ENCODE measurements at places on chromosomes 4 and X. TPM values are rescaled to one million over a fixed set of nuclear protein-coding genes. Genes with fewer than 3 reads are reported as not detected.

DNA sequence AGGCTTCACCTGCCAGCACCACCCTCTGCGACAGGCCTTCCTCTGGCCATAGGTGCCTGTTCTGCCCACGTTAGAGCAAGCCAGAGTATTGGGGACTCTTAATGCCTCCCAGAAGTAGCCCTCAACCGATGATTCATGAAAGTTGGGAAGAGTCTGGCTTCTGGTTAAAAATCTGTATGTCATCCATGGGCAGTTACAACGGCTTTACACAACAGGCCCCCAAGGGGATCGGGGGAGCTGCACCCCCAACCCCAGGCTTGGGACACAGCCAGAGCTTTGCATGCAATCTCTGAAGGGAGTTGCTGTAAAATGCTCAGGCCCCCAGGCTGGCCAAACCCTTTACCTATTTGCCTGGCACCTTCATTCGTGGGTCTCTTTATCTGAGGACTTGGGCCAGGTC, 5.4 kb upstream of the CYTL1 start:
- DNase-seq, result no peak
- no peak overlapping the region for H3K27ac ChIP-seq
- no peak overlapping the region for H3K4me3 ChIP-seq
- no peaks in the 10 kb centered on the region for H3K27me3 ChIP-seq
- H3K36me3 ChIP-seq, result no peaks in the 10 kb centered on the region
- H3K4me1 ChIP-seq, result no peaks in the 10 kb centered on the region

DNA sequence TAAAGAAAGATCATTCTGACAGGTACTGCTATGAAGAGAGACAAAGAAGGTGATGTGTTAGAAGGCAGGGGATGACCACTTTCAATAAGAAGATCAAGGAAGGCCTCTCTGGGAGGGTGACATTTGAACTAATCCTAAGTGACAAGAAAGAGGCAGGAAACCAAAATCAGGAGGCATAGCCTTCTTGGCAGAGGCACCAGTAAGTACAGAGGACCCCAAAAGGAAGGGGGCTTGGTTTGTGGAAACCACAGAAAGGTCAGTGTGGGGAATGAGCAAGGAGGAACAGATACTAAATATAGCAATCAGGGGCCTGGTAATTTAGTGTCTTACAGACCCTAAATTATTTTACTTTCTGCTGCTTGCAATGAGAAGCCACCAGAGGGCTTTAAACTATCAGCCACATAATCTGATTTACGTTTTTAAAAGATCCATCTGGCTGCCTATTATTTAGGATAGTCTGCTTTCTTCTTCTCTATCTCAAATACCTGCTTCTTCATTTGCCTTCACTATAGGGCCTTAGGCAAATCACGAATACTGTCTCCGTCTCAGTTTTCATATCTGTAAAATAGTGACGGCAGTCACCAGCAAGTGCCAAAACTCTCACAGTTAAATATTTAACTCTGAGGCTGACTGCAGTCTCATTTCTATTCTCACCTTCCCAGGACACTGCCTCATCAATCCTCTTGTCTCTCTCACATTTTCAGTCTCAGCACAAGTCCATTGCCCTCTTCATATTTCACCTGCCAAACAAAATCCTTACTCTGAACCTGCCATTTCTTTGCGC, 16.7 kb downstream of the NR3C2 start:
- H3K4me3 ChIP-seq, result no peak overlapping the region
- no peaks in the 10 kb centered on the region for H3K27me3 ChIP-seq
- H3K27ac ChIP-seq, result no peak overlapping the region
- no peaks in the 10 kb centered on the region for H3K36me3 ChIP-seq
- no peaks in the 10 kb centered on the region for H3K4me1 ChIP-seq

GRCh38 chr4:76499461-76499860, 64.4 kb downstream of the SHROOM3 start:
- no peaks in the 10 kb centered on the region for H3K4me1 ChIP-seq
- no peak overlapping the region for H3K4me3 ChIP-seq

DNA sequence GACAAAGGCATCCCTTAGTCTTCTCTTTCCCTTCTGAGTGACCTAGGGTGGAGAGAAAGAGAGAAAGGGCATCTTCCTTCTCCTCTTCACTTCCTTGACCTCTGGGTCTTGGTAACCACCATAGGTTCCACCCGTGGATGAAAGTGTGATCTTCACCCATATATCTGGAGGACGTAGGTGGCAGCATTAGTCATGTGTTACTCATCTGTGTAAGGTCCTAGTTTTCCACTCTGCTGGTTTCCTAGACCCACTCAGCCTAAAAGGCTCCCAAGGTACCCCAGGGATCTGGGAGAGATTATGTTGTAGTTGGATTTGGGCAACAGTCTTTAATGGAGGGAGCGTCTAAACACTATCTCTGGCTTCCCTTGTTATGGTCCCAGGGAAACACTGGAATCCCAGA, 45.5 kb upstream of the RAB9B start:
- H3K27ac ChIP-seq, result no peak overlapping the region
- H3K27me3 ChIP-seq, result no peaks in the 10 kb centered on the region
- DNase-seq, result no peak
- no peaks in the 10 kb centered on the region for H3K4me1 ChIP-seq
- no peak overlapping the region for H3K4me3 ChIP-seq

DNA sequence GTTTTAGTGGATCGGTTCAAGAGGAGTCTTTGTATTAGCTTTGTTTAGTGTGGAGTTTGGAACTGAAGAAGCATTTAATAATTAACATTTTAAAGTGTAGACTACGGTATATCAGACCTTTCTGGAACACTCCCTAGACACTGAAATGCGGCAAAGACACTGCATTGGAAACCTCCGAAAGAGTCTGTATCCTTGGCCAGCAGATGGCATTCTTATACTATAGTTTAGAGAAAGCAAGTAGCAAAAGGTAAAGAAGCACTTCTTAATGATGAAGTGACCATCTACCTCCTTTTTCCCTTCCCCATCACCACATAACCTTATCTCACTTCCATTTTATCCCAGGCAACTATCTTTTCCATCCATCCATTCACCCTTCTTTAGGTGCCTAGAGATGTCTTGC, 7.6 kb downstream of the FABP2 start:
- H3K4me3 ChIP-seq, result no peak overlapping the region
- no peaks in the 10 kb centered on the region for H3K4me1 ChIP-seq
- H3K36me3 ChIP-seq, result no peaks in the 10 kb centered on the region
- no peak overlapping the region for H3K27ac ChIP-seq
- H3K27me3 ChIP-seq, result no peaks in the 10 kb centered on the region

DNA sequence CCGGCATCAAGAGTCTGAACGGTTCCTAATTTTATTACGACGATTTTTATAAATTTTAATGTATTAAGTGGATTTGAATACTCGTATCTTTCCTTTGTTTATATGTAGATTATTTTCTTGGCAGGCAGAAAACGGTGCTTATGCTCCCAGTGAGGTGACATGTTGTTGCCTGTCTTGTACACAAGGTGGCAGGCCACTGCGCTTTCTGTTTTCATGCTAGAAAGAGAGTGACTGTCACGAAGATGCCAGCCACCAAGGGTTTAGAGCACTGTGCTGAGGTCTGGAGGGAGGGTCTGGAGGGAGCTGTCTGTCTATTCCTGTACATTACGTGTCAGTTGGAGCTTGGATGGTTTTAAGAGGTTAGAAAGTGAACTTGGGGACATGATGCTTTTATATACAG, 87.7 kb downstream of the SHROOM2 start:
- H3K36me3 ChIP-seq, result no peaks in the 10 kb centered on the region
- DNase-seq, result no peak
- H3K27me3 ChIP-seq, result no peaks in the 10 kb centered on the region
- H3K27ac ChIP-seq, result no peak overlapping the region
- no peaks in the 10 kb centered on the region for H3K4me1 ChIP-seq

- no peak for DNase-seq
- H3K36me3 ChIP-seq, result no peaks in the 10 kb centered on the region
- no peak overlapping the region for H3K27ac ChIP-seq
- H3K4me1 ChIP-seq, result no peaks in the 10 kb centered on the region
- H3K4me3 ChIP-seq, result no peak overlapping the region
These were observed 126.9 kb downstream of the FAM53A start for GRCh38 chr4:1557221-1557597.

DNA sequence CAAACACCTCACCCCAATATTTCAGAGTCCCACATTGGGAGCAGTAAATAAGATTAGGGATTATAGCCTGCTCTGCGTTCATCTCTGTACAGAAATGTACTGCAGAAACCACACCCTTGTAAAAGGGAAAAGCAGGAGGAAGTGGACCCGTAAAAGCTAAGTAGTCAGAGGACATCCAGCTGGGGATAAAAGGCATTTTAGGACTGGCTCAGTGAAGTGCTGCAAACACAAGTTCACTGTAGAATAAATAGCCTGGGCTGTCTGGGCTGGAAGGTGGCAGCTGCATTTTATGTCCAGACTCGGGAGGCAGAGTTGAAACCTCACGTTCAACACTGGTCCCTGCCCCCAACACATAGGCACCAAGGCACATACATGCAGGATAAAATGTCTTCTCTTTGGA, 178.7 kb upstream of the FAT1 start:
- H3K4me3 ChIP-seq, result no peak overlapping the region
- H3K27me3 ChIP-seq, result no peaks in the 10 kb centered on the region
- H3K27ac ChIP-seq, result no peak overlapping the region
- H3K4me1 ChIP-seq, result no peaks in the 10 kb centered on the region

GRCh38 chr4:52126966-52127365, 75.9 kb downstream of the SPATA18 start:
- H3K27me3 ChIP-seq, result no peaks in the 10 kb centered on the region
- DNase-seq, result no peak
- no peak overlapping the region for H3K27ac ChIP-seq
- H3K4me3 ChIP-seq, result no peak overlapping the region

GRCh38 chr4:165096776-165097175, 15.9 kb downstream of the TMEM192 start:
- no peaks in the 10 kb centered on the region for H3K36me3 ChIP-seq
- no peak for DNase-seq
- H3K4me1 ChIP-seq, result no peaks in the 10 kb centered on the region
- no peak overlapping the region for H3K4me3 ChIP-seq
- no peak overlapping the region for H3K27ac ChIP-seq

DNA sequence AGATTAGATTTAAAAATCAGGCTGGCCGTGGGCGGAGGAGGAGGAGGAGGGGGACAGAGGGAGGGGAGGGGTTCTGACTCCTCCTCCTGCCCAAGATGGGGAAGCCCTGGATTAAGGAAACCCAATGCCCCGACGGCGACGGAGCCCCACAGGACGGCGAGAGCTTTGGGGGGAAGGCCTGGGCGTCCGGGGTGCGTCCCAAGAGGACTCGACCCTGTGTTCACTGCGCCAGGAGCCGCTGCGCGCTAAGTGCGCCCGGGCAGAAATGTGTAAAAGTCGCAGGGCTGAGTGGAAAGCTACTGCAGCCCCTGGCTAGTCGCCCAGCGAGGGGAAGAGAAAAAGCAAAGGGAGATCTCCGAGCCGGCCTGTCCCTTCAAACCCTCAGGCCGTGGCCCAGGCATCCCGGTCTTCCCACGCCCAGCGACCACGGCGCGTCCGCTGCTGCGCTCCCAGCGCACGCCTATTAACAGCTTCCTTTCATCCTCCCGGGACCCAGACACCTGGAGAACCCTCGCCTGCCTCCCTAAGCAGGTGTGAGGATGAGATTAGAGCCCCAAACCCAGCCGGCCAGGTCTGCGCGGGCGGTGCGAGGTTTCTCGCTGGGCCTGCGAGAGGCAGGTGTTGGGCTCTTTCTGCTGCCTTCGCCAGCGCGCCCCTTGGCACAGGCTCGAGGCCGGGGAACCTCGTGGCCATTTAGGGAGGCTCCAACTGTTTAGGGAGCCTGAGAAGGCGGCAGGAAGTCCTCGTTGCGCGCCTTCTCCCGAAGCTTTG, 1.4 kb upstream of the RPS6KA3 start:
- peak overlapping the region; percentile 91 for H3K27ac ChIP-seq
- no peaks in the 10 kb centered on the region for H3K36me3 ChIP-seq
- no peaks in the 10 kb centered on the region for H3K4me1 ChIP-seq

GRCh38 chr4:146059865-146060264, 115.7 kb upstream of the LSM6 start:
- H3K36me3 ChIP-seq, result no peaks in the 10 kb centered on the region
- no peak overlapping the region for H3K27ac ChIP-seq
- no peak for DNase-seq
- H3K27me3 ChIP-seq, result no peaks in the 10 kb centered on the region
- no peaks in the 10 kb centered on the region for H3K4me1 ChIP-seq

DNA sequence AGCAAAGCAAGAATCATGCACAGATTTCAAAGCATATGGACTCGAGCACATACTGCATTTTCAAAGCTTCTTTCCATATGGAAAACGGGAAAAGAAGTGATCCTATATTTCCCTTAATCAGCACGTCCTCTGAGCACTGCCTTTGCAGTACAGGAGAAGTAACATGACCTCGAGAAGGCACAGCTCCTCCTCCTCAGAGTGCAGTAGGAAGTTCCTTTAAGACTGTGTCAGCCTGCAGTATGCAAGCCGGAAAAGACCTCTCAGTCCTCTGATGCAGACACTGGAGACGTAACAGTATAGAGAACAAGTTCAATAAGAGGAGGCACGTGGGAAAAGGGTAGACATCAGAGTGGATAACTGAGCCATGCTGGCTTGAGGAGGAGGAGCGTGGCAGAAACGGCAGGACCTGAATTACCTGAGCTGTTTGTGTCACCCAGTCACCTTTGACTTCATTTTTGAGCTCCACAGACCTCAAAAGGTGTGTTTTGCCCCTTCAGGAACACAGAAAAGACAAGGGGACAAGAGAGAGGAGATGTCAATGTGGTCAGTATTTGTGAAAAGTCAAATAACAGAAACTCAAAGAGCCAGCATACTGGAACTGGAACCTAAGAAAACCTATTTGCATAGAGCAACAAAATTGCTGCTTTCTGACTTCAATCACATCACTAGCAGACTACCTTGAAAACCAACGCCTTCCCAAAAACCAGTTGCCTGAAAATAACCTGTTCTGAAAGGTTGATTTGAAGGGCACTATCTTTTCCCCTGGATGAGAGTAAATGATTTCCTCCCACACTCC, 20.8 kb downstream of the IRF2 start:
- H3K36me3 ChIP-seq, result no peaks in the 10 kb centered on the region
- peaks cover 24% of the 10 kb centered on the region for H3K4me1 ChIP-seq
- DNase-seq, result no peak
- peak overlapping the region; percentile 2 for H3K27ac ChIP-seq

NMU gene
- total RNA-seq, result not detected

LRRC66 gene
- not detected for total RNA-seq

DMP1 gene
- total RNA-seq, result not detected

DRP2 gene
- total RNA-seq, result 0.29 TPM

NAAA gene
- total RNA-seq, result 57.4 TPM

SHOX gene
- total RNA-seq, result not detected

All from uterus (tissue), 4 donors.